ENCODE measurements at places on chromosomes 4 and X.

DNA sequence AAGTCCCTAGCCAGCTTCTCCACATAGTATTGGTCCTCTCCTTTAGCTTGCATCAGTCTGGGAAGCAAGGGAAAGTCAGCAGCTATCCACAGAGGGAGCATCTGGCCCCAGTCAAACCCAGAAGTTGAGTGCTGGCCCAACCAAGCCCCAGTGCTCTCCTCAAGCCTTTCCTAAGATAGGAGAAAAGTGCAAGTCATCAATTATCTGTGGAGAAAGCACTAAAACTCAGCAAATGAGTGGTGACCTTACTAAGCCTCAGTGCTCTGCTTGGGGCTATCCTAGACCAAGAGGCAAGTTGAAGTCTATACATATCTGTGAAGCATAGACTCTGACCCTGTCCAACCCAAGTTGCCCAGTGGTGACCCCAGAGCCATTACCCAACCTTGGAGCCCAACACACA lies 28.5 kb upstream of the MAGEE1 start:
- no peak for DNase-seq

DNA sequence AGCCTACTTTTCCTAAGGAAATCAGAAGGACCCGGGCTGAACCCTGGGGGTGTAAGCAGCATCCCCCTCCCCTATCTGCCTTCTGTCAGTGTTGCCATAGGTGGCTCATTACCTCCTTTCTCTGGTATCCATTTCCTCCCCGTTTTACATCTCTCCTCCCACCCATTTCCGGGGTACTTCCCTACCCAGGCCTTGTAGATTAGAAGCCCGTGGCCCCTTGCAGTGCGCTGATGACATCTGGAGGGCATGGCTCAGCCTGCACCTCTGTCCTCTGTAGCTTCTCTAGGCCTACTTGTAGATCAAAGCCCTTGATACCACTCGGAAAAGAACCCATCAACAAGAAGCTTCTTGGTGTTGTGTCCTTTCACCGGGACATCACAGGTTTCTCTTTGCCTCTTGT lies 71.8 kb downstream of the NBDY start:
- no peak for DNase-seq

- DNase-seq: no peak
These were observed 180.2 kb upstream of the TET2 start for GRCh38 chr4:104966349-104967033.

GRCh38 chrX:24169211-24169610 lies 19.7 kb downstream of the ZFX start:
- DNase-seq: no peak

DNA sequence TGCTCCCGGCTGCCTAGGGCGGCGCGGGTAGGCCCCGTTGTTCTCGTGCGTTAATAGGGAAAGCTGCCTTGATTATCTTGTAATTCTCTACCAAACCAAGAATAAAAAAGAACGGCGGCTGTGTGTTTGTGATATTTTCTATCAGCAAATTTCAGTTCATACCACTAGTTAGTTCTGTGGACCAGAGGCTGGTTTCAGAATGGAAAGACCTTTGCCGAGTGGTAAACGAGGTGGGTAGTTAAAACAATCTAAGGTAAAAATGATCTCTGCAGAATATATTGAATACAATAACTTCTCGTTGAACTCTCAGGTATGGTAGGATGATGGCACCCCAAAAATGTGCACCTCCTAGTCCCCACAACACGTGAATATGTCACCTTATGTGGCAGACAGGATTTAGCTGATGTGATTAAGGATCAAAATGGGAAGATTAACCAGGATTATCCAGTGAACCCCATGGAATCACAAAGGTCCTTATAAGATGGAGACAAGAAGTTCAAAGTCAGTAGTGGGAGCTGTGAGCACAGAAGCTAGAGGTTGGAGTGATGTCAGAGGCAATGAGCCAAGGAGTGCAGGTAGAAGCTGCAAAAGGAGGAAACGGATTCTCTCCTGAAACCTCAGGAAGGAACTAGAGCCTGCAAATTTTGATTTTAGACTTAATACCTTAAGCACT lies 574 bp upstream of the CFAP97 start:
- DNase-seq: no peak

DNA sequence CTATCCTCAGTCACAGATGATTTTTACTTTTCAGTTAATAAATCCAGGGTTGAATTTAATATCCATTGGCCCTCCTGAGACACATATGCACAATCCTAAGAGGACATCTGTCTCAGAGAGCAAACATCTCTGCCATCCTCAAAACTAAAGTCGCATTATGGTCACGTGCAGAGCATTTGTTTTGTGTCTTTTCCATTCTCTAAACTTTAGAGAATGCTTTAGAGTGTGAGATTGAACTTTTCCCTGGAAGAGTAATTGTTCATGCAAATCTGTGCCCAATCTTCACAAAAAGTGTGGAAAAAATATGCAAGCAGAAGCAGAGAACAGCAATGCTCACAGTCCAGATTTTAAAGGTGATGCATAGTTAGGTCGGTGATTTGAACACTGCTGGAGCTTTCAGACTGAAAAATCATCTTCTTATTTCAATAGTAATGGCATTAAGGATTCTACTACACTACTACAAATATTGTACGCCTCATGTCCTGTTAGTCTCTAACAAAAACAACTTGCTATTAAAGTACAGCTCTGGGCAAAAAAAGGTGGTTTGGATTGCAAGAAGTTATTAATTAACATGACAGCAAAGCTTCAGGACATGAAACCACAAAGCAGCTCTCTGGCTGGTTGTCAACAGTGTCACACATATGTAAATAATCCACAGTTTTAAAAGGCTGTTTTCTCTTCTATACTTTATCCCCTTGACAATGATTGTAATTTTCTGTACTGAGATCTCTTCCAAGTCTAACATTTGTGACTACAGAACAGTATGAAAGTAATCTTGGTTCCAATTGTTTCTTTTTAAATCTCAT lies 19.9 kb downstream of the DCHS2 start:
- no peak for DNase-seq

- peak; percentile 3 for DNase-seq
These were observed 20.0 kb downstream of the CLDN22 start for GRCh38 chr4:183300070-183300469.

DNA sequence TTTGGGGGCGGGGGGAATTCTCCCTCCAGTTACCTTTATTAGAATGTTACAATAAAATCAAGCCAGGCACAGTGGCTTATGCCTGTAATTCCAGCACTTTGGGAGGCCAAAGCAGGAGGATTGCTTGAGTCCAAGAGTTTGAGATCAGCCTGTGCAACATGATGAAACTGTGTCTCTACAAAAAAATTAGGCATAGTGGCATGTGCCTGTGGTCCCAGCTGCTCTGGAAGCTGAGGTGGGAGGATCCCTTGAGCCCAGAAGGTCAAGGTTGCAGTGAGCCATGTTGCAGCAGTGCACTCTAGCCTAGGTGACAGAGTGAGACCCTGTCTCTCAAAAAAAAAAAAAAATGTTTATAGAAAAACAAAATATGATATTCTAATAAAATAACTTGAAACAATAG lies 5.3 kb upstream of the UBE2D3 start:
- no peak for DNase-seq

All from EL (cell line).